ENCODE measurements at places on chromosomes 2 and 18.

DNA sequence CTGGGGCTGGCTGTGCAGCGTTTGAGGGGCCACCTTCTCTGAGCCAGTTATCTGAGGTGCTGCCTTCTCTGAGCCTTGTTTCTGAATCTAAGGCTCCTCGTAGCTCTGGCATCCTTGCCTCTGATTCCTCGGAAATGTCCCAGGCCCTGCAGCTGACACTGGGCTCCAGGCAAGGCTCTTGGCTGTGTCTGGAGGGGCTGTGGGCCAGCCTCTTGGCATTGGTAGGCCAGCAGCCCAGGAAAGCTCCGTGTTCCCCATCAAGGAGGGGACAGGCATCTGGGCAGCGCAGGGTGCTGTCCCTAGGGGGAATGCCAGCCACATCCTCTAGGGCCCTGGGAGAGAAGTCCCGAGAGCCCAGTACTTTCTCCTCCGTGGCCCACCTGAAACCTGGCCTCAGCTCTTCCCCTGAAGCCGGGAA lies 40.7 kb upstream of the TAF1B start:
- no peak for DNase-seq

- DNase-seq = no peak
Observed at GRCh38 chr18:50661013-50661412, 101.1 kb downstream of the MAPK4 start.

DNA sequence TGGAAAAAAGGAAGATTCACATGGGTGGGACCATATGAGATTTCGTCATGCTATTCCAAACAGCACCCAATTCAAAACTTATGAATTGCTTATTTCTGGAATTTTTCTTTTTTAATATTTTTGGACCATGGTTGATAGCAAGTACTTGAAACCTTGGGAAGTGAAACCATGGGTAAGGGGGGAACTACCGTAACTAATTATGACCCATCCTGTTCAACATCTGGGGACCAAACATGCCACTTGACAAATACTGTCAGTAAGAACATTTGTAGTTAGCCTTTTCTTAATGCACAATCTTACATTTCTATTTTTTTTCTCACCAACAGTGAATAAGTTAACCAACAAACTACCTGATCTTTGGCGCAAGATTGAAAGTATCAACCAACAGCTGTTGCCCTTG lies 105.7 kb upstream of the TTC39C start:
- DNase-seq = no peak

GRCh38 chr2:1803217-1804110 lies 59.1 kb upstream of the PXDN start:
- no peak for DNase-seq

GRCh38 chr2:830419-831224 lies 120.0 kb upstream of the SNTG2 start:
- no peak for DNase-seq

DNA sequence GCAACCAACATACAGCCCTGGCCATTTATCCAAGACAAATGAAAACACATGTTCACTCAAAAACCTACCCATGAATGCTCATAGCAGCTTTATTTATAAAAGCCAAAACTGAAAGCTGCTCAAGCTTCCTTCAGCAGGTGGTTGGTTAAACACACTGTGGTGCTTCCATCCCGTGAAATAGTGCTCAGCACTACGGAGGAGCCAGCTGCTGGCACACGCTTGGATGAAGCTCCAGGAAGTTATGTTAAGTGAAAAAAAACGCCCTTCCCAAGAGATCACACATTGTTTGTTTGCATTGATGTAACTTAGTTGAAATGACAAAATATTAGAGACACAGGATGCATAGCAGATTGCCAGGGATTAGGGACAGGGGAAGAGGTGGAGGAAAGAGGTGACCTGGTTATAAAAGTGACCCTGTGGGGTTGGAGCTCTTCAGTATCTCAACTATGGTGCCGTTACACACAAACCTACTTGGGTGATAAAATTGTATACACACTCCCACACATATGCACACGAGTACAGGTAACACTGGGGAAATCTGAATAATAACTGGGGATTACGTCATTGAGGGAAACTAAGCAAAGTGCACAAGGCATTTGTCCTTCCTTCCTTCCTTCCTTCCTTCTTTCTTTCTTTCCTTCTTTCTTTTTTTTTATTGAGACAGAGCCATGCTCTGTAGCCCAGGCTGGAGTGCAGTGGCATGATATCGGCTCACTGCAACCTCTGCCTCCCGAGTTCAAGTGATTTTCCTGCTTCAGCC lies 6.2 kb upstream of the ALPG start:
- no peak for DNase-seq

DNA sequence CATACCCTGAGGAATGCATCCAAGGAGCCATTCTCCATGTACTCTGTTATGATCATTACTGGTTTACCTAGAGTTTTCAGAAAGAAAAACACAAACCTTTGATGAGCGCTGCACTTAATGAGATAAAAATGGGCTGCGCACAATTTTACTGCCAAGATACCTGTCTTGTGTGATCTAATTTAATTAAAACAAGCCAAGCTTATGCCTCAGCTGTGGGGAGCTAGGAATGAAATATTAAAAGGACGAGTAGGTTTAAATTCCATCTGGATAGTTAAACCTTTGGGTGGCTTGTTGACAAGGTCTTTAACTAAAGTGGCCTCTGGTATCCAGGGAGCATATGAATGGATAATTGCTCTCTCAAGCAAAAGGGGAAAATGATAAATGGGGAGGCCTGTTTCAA lies 135.0 kb downstream of the EPHA4 start:
- DNase-seq = no peak

- no peak for DNase-seq
Observed at GRCh38 chr18:59695551-59695950, 1.7 kb downstream of the CCBE1 start.

- no peak for DNase-seq
Observed at GRCh38 chr2:203238292-203238703, 520 bp upstream of the CYP20A1 start.

Data from CD4-positive, alpha-beta T cell treated with Interleukin-17A for 1 hour (primary cell).